ENCODE measurements at places on chromosomes 1 and 21. TPM values are rescaled to one million over a fixed set of nuclear protein-coding genes. Genes with fewer than 3 reads are reported as not detected.

The ZBTB18 gene
- 52.4 TPM for total RNA-seq

GRCh38 chr1:192010406-192010805, 147.9 kb upstream of the RGS18 start:
- no peak overlapping the region for H3K27ac ChIP-seq
- no peaks in the 10 kb centered on the region for H3K36me3 ChIP-seq
- H3K4me3 ChIP-seq: no peak overlapping the region
- no peaks in the 10 kb centered on the region for H3K4me1 ChIP-seq
- H3K27me3 ChIP-seq: no peaks in the 10 kb centered on the region
- DNase-seq: no peak

GRCh38 chr1:155591770-155592169, 18.2 kb upstream of the MSTO1 start:
- no peak for DNase-seq
- no peak overlapping the region for H3K4me3 ChIP-seq
- no peaks in the 10 kb centered on the region for H3K36me3 ChIP-seq
- H3K4me1 ChIP-seq: no peaks in the 10 kb centered on the region
- no peaks in the 10 kb centered on the region for H3K27me3 ChIP-seq

DNA sequence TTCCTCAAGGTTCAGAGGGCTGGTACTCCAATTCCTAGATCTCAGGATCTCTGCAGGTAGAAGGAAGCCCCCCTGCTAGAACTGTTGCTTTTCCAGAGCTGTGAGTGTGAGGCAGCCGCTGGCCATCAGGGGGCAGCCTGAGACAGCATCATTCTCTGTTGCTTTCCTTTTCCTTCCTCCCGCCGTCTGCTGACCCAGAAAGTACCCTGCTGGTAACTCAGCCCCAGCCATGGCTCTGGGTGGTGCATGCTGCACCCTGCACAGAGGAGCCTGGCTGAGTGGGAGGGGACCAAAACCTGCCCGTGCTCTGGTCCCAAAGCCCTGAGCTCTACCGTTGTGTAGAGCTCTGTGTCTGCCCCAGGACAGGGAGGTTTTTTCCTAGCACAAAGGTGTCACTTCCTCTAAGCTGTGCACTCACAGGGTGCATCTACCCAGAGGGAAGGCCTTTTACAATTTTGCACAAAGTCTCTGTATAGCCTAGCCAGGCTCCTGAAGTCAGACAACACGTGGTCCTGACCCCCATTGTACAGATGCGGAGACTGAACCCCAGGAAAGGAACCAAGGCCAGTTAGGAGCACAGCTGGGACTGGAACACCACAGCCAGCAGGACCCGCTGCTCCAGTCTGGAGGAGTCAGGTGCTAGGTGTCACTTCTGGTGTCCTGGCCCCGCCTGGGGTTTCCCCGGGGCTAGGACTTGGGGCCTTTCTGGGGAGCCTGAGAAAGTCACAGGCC, 5.6 kb upstream of the FAM131C start:
- H3K27me3 ChIP-seq: no peaks in the 10 kb centered on the region
- peak overlapping the region; percentile 53 for H3K27ac ChIP-seq
- H3K4me3 ChIP-seq: peak overlapping the region; percentile 34

The CYP4A22 gene
- not detected for total RNA-seq

DNA sequence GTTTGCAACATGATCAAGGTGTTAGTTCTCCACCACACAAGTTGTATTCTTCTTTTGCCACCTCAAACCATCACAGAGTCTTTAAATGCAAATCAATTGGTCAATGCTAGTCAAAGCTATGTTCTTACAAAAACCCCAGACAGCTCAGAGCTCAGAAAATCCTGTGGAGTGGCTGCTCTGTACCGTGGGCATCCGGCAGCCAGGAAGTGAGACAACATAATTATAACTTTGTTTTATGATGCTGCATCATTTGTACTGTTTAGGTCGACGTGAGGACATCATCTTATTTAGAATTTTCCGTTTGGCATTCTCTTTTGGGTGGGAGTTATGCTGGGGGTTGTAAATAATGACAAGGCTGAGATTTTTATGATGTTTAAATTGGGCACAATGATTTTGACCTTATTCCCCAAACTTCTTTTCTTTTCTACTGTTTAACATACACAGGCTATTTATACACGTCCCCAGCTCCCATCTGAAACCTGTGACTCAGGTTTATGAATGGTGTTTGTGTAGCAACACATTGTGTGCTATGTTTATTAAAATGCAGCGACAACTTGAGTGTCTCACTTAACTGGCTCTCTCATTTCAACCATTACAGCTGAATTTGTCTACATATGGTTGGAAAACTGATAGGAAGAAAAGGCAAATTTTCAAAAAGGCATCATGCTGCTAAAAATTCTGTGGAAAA, 124.0 kb downstream of the CNIH3 start:
- H3K4me1 ChIP-seq: peaks cover 7% of the 10 kb centered on the region
- no peak for DNase-seq
- H3K4me3 ChIP-seq: no peak overlapping the region

DNA sequence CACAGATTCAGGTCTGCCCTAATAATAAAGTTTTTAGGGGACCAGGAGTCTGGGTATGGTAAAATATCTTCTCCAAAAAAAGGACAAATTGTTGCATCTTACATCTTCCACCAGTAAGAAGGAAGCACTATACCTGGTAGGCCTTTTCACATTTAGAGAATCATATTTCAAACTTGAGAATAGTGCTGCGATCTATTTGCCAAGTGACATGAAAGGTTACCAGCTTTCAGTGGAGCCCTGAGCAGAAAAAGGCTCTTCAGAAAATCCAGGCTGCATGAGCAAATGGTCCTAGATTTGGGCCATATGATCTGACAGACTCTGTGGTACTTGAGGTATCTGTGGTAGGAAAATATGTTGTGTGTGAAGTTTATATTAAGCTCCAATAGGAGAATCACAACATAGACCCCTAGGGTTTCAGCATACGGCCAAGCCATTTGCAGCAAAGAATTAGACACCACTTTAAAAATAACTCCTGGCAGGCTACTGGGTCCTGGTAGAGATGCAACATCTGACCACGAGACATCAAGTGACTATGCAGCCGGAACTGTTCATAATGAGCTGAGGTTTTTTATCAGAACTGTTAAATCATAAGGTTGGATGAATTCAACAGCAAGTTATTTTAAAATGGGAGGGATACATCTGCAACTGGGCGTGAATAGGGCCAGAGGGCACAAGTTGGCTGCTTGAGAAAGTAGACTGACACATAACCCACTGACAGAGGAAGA, 38.6 kb upstream of the CCDC190 start:
- DNase-seq: no peak
- no peak overlapping the region for H3K27ac ChIP-seq
- no peaks in the 10 kb centered on the region for H3K4me1 ChIP-seq
- no peaks in the 10 kb centered on the region for H3K27me3 ChIP-seq

GRCh38 chr1:204746838-204747442, 61.4 kb upstream of the LRRN2 start:
- H3K27me3 ChIP-seq: no peaks in the 10 kb centered on the region
- no peak overlapping the region for H3K27ac ChIP-seq
- H3K4me1 ChIP-seq: no peaks in the 10 kb centered on the region

The CCDC17 gene
- 7.7 TPM for total RNA-seq

The SPSB1 gene
- 3.1 TPM for total RNA-seq

DNA sequence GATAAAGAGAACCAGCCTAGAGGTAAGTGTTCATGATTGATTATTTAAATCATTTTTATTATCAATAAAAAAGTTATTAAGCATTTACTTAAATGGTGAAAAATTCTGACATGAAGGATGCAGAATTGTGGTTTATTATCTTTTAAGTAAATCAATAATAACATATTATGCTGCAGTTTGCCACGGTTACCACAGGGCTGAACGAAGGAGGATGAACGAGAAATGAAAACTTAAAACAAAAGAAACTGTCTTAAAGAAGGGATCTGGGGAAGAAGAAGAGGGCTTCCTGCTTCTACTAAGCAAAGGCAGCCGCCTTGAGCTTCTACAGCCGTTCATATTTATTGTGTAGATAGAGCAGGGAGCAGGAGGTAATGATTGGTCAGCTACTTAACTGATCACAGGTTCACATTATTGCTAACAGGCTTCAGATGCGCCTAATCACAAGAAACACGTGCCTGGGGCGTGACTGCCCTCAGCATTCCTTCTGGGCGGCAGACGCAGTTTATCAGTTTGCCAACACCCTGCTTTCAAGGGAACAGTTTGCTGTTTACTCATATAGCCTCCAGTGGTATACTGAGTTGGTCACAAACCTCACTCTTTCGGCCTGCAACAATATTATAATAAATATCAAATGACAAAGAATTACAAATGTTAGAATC, 5.8 kb upstream of the FNBP1L start:
- H3K36me3 ChIP-seq: no peaks in the 10 kb centered on the region
- no peak overlapping the region for H3K27ac ChIP-seq
- no peak overlapping the region for H3K4me3 ChIP-seq
- no peaks in the 10 kb centered on the region for H3K4me1 ChIP-seq
- no peak for DNase-seq

The LAMC1 gene
- total RNA-seq: 0.30 TPM

DNA sequence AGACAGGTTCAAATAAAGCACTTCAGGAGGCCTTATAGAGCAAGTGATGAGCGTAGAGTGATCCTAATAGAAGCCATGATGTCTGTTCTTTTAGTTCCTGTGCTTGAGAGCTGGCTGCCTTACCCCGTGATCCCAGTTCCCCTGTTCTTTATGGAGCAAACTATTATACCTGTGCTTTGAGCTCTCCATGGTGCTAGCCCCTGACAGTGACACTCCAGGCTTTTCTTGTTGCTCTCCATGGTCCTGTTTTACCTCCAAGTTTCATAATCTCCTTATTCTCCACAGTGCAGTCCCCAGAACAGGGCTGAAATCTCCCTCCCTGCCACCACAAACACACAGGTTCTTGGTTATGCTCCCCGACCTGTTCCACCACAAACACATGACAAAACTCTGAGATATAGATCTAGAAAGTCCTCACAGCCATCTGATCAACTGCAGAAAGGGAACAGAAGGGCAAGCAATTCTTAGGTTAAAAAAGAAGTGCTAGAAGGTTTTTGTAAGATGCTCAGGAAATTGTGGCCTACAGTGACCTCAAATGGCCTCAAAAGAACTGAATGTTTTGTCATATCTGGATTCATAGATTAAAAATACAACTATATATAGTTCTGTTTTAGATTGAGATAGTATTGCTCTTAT, 6.0 kb downstream of the CADM3 start:
- H3K36me3 ChIP-seq: no peaks in the 10 kb centered on the region
- no peak overlapping the region for H3K27ac ChIP-seq
- DNase-seq: no peak
- no peaks in the 10 kb centered on the region for H3K4me1 ChIP-seq

DNA sequence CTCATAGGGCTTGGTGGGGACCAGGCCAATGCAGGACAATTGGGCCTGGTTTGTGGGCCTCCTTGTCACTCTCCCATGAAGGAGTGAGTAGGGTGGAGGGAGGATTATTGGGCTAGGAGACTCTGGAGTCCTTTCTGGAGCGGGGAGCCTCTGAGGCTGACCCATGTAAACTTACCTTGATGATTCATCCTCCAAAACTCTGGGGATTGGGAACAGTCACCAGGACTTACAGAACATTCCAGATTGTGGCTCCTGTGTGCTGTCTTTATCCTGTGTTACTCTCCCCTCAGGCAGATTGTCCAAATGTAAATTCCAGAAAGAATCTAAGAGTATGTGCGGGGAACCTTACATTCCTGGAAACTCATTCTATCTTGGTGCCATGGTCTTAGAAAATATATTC, 197.6 kb downstream of the CAMTA1 start:
- H3K27ac ChIP-seq: no peak overlapping the region
- no peak for DNase-seq
- H3K4me1 ChIP-seq: no peaks in the 10 kb centered on the region
- no peak overlapping the region for H3K4me3 ChIP-seq

The SLAMF7 gene
- total RNA-seq: 9.5 TPM

DNA sequence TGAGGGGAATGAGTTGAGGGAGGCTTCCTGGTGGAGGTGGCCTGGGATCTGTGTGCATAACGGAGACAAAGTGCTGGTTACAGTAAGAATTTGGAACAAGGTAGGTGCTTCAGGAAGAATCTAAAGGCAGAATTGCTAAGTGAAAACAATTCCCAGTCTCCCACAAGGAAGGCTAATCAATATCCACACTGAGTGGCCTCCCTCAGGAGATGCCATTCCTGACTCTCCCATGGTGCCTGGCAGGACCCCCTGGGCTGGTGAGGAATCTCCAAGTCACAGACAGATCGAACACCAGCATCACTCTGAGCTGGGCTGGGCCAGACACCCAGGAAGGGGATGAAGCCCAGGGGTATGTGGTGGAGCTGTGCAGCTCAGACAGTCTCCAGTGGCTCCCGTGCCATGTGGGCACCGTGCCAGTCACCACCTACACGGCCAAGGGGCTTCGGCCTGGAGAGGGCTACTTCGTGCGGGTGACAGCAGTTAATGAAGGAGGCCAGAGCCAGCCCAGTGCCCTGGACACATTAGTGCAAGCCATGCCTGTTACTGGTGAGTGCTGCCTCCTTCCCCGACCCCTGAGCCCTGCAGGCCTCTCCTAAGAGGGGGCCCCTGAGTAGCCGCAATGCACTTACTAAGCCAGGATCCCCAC, 30.7 kb downstream of the IGFN1 start:
- DNase-seq: no peak
- peaks cover 16% of the 10 kb centered on the region for H3K27me3 ChIP-seq
- no peak overlapping the region for H3K4me3 ChIP-seq
- no peaks in the 10 kb centered on the region for H3K36me3 ChIP-seq

DNA sequence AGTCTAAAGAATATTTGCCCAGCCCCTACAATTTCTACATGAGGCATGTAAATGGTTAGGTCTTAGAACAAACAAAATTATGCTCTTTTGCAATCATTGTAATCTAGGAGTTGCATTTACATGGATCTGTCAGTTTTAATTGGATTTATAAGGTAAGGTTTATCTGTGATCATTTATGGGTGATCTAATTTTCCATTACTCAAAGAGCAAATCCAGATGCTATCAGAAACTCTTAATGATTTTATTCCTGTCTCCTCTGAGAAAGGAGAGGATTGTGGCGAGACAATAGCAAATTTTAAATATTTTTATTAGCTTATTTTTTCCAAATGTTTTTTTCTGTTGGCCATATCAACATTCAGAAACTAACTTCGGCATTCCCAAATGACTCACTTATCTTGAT, 14.2 kb upstream of the NEGR1 start:
- DNase-seq: no peak
- H3K27ac ChIP-seq: no peak overlapping the region
- H3K36me3 ChIP-seq: no peaks in the 10 kb centered on the region
- H3K4me3 ChIP-seq: no peak overlapping the region
- no peaks in the 10 kb centered on the region for H3K27me3 ChIP-seq
- no peaks in the 10 kb centered on the region for H3K4me1 ChIP-seq

The LAMC2 gene
- total RNA-seq: 0.15 TPM

- H3K36me3 ChIP-seq: no peaks in the 10 kb centered on the region
- no peak overlapping the region for H3K4me3 ChIP-seq
- no peaks in the 10 kb centered on the region for H3K4me1 ChIP-seq
- H3K27me3 ChIP-seq: no peaks in the 10 kb centered on the region
- no peak overlapping the region for H3K27ac ChIP-seq
These were observed 1.9 kb downstream of the OR14A16 start for GRCh38 chr1:247822060-247822459.
